ENCODE measurements at places on chromosomes 4 and X.

DNA sequence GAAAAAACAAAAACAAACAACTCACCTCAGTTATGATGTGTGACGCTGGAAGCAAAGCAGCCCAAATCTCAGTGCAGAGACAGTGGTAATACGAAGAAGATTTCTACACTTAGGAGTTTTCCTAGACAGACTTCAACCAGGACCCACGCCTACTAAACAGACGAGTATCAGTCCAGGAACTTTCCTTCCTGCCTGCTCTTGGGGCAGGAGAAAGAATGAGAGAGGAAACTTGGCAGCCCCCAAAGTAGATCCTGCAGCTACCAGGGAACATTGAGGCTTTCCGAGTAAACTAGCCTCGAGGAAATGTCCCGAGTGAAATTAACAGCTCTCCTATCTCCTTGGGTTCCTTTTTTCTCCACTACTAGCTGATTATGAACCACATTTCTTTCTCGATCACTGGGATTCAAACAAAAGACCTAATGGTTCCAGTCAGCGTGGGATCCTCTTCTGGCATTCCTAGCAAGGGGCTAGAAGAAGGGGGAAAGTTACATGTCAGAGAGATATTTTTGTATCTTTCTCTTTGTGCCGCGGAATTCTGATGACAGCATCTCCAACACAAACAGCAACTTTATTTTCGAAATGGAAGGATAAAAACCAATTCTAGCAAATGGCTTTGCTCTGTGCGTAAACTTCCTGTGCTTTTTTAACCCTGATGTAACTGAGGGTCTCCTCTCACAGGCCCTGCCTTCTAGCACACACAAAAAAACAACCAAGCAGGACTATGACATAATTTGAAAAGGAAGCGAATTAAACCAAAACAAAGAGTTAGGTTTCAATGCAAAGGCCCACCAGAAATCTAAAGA, 53.2 kb downstream of the PPM1K start:
- DNase-seq, result no peak

DNA sequence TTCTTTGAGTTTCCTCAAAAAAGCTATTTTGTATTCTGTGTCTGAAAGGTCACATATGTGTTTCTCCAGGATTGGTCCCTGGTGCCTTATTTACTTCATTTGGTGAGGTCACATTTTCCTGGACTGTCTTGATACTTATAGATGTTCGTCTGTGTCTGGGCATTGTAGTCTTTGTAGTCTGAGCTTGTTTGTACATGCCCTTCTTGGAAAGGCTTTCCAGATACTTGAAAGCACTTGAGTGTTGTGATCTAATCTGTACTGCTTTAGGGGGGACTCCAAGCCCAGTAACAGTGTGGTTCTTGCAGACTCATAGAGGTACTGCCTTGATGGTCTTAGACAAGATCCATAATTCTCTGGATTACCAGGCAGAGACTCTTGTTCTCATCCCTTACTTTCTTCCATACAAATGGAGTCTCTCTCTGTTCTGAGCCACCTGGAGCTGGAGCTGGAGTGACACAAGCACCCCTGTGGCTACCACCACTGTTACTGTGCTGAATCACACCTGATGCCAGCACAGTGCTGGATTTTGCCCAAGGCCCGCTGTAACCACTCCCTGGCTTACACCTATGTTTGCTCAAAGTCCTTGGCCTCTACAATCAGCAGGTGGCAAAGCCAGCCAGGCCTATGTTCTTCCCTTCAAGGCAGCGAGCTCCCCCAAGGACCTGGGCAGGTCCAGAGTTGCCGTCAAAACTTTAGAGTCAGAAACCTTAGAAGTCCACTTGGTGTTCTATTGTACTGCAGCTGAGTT, 72.3 kb upstream of the EFHC2 start:
- no peak for DNase-seq

- no peak for DNase-seq
Observed at GRCh38 chrX:48715072-48715471, 18.5 kb downstream of the SUV39H1 start.

- no peak for DNase-seq
Observed at GRCh38 chrX:1486177-1486576, 33.5 kb upstream of the ASMTL start.

- peak; percentile 68 for DNase-seq
Observed at GRCh38 chrX:51614353-51615012, 4.2 kb downstream of the CENPVL3 start.

- no peak for DNase-seq
Observed at GRCh38 chrX:14300376-14300775, 229.0 kb upstream of the GLRA2 start.

GRCh38 chr4:152510349-152511147, 25.3 kb downstream of the FBXW7 start:
- no peak for DNase-seq

DNA sequence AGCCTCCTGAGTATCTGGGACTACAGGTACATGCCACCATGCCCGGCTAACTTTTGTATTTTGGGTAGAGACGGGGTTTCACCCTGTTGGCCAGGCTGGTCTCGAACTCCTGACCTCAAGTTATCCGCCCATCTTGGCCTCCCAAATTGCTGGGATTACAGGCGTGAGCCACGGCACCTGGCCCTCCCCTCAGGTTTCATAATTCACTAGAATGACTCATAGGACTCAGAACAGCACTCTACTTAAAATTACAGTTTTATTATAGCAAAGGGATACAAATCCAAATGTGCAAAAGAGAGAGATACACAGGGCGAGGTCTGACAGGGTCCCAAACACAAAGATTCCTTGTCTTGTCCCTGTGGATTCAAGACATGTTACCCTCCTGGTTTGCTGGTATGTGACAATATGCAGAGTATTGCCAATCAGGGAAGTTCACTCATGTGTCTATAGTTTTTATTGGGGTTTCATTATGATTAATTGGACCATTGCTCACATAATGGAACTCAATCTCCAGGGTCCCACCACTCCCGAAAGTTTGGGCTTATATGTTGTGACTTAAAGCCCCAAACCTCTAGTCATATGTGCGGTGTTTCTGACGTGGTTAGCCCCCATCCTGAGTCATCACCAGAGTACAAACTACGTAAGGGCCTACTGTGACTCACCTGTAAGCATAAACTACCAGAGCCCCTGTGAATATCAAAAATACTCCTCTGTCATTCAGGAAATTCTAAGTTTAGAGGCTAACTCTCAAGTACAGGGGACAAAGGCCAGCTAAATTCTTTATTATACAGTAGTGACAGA, 5.2 kb downstream of the YIPF6 start:
- DNase-seq, result no peak

DNA sequence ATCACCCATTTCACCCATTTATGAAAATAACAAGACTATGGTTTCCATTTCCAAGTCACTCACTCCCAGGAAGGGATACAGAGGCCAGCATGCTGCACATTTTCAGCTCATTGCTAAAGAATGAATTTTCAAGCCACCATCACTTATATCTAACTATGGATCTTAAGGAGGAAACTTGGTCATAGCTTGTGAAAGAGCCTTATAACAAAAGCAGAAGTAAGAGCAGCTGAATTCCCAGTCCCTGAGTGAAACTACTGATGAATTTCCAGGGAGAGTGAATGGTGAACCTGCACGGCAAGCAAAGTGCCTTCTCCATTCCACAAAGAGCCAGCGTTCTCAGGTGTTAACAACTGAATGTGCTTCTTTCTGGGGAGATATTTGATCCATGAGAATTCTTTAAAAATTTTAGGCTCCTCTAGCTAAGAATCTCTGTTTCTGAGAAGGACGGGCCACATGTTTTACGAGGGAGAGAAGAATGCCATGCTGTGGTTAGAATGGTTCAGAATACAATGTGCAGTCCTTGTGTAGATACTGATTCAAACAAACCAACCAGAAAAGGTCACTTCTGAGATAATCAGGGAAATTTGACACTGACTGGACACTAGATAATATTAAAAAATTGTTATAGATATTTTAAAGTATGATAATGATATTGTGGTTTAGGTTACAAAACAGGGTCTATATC, 24.0 kb downstream of the BTC start:
- peak; percentile 51 for DNase-seq

DNA sequence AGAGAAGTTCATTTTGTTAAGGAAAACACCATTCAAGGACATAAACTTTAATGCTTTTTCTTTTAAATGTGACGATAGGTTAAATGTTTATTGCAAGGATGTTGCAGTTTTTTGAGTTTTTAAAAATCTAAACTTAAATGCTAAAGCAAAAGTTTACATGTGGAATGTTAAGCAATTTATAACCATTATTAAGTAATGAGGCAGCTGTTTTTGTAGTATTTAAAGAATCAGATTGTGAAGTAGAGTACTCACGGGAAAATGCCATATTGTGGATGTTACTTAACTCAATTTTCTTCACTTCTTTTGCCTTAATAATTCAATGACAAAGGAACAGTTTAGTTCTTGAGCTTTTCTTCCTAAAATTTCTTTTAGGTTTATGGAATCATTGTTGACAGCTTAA, 43.5 kb downstream of the UBE2K start:
- DNase-seq, result peak; percentile 21

- DNase-seq, result no peak
Observed at GRCh38 chr4:78735697-78736096, 40.5 kb upstream of the BMP2K start.

- no peak for DNase-seq
Observed at GRCh38 chr4:6526156-6526555, 48.8 kb upstream of the MAN2B2 start.

DNA sequence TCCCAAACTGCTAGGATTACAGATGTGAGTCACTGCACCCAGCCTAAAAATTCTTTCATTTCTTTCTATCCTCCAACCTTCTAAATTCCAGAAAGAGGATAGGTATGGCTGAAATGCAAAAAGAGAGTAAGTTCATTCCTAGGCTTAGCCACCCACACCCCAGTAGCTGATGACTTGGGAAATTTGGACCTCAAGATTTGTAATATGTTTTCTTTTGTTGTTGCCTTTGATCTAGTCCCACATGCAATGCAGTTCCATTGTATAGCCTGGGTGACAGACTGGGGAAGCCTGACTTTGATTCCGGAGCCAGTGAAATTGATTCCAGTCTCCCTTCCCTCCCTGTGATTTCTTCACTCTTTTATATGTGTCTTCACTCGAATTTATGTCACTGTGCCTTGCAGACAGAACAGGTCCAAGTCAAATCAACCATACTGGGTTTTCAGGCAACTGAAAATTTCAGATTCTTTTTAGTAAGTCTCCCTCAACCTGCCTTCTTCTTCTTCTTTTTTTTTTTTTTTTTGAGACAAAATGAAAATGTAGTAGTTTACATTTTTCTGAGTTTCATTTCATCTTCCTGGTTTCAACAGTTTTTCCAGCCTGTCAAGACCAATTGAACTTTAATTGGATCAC, 176.2 kb upstream of the RBPJ start:
- no peak for DNase-seq

GRCh38 chrX:46577221-46578005, 3.8 kb downstream of the CHST7 start:
- DNase-seq, result no peak

DNA sequence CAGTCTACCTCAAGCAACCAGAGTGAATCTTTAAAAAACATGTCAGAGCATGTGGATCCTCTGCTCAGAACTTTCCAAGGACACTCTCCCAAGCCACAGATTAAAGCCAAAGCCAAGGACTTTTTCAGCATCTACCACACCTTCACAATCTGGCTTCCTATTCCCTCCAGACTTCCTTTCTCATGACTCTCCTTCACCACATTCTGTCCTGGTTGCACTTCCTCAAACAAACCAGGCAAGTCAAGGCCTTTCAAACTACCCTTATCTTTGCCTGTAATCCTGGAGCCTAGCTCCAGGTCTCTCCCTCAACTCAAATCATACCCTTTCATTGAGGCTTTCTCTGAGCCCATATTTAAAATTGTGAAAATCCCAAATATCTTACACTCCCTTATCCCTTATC, 191.6 kb upstream of the GALNTL6 start:
- DNase-seq, result peak; percentile 45

DNA sequence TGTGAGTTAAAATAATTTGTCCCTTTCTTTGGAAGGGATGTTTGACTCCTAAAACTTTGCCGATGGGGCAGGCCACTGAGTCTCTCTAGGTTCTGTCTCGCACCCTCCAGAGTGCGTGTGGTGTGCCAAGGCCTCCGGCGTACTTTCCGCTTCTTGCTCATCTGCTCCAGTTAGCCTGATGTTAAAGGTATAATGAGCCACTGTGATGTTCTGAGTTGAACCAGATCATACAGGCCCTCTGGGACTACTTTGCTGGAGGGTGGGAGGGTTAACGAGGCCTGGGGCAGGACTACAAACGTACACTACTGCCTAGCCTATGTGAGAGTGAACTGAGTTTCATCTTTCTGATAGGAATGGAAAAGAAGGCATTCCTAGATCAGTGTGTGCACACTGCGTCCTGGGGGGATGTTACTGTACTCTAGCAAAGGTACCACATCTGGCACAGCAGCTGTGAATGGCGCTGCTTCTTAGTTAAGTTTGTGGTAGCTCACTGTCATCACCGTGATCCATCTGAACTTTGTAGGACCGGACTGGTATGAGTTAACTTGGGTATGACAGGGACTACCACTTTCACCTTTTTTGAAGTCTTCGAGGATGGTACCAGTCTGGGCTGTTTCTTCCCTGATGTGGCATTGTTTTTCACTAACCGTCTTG, 60.2 kb downstream of the RGS12 start:
- DNase-seq, result no peak

- no peak for DNase-seq
Observed at GRCh38 chr4:78081541-78081940, 24.4 kb downstream of the FRAS1 start.

DNA sequence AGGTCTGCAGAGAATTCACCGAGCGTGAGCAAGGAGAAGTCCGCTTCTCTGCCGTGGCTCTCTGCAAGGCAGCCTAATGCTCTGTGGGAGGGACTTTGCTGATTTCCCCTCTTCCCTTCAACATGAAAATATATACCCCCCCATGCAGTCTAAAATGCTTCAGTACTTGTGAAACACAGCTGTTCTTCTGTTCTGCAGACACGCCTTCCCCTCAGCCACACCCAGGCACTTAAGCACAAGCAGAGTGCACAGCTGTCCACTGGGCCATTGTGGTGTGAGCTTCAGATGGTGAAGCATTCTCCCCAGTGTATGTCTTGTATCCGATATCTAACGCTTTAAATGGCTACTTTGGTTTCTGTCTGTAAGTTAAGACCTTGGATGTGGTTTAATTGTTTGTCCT, 11.3 kb downstream of the UCHL1 start:
- no peak for DNase-seq

GRCh38 chr4:2459589-2460349, 9.1 kb upstream of the RNF4 start:
- DNase-seq, result no peak

DNA sequence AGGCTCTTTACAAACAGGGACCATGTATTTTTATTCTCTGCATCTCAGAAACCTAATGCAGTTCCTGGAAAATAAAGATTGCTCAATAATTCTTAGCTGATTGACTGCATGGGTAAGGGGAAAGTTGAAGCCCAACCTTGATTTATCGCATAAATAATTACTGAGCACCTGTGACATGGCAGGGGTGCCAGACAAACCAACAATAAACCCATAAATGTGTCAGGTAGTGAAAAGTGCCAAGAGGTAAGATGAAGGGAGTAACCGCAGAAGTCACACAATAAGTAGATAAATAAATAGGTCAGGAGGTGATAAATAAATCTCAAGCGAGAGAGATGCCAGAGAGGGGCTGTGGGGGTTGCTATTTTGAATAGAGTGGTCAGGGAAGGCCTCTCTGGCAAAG, 20.1 kb upstream of the AP1S2 start:
- no peak for DNase-seq

- DNase-seq, result peak; percentile 33
Observed at GRCh38 chrX:57044245-57044644, 48.9 kb upstream of the SPIN3 start.

All from hematopoietic multipotent progenitor cell treated with erythropoietin and hydrocortisone succinate and interleukin-3 and kit ligand, for 4 days (in vitro differentiated cells).